Uterine smooth muscle cell (primary cell): ENCODE measurements at places on chromosomes 6 and 20. TPM values are rescaled to one million over a fixed set of nuclear protein-coding genes. Genes with fewer than 3 reads are reported as not detected.

CRISP3 gene
- not detected in 2 replicates for total RNA-seq

FBXO30 gene
- total RNA-seq: 21.0 and 23.0 TPM in 2 replicates

EXOC2 gene
- 35.2 and 40.4 TPM in 2 replicates for total RNA-seq

PRSS16 gene
- 0.11 and 0.50 TPM in 2 replicates for total RNA-seq
